ENCODE measurements at places on chromosomes 5 and 9.
A peak's percentile ranks its signal among the peaks of the same experiment; 100 is the strongest.

- DNase-seq = no peak
Observed at GRCh38 chr9:122337556-122337929, 33.3 kb upstream of the PTGS1 start.

GRCh38 chr5:87755360-87755759 lies 342.6 kb upstream of the CCNH start:
- no peak for DNase-seq

GRCh38 chr9:94638335-94639060 lies 820 bp downstream of the FBP1 start:
- no peak for DNase-seq

GRCh38 chr9:99375481-99375880 lies 153.4 kb downstream of the SEC61B start:
- no peak for DNase-seq

DNA sequence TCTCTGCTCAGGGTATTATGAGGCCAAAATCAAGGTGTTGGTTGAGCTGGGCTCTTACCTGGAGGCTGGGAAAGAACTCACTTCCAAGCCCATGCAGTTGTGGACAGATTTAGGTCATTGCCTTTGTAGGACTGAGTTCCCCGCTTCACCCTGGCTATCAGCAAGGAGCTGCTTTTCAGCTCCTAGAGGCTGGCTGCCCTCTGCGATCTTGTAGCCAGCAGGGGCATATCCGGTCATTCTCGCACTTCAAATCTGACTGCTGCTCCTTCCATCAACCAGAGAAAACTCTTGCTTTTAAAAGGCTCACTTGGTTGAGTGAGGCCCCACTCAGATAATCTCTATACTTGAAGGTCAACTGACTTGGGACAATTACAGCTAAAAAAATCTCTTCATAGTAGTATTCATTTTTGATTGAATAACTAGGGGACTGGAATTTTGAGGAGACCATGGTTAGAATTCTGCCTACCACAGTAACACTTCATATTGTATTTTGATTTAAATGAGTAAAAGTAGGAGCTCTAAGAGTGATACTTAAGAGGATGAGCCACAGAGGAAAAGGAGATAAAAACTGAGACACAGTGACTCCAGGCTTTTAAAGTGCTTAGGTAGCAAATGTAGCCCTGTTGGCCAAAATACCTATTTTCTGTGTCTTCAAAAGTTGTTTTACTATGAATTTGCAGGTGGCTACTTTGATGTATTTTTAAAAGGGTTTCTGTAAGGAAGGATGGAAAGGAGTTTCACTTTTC lies 137.4 kb downstream of the CD180 start:
- DNase-seq = no peak

- peak; percentile 19 for DNase-seq
Observed at GRCh38 chr5:21689587-21689986, 1163.6 kb downstream of the CDH12 start.

DNA sequence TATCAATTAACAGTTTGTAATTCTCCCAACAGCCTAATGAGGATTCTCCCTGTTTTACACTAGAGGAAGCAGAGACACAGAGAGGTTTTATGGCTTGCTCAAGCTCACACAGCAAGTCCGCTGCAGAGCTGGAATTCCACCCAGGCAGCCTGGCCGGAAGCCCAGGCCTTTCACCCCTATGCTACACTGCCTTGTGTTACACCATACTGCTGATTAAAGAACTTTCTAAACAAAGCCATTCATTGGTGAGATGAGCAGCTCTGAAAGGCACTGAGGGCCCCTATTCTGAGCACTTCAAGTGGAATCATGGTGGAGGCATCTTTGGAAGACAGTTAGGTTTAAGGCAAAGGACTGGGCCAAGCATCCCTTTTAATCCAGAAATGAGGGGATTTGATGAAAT lies 14.7 kb upstream of the LARP1 start:
- DNase-seq = peak; percentile 73

DNA sequence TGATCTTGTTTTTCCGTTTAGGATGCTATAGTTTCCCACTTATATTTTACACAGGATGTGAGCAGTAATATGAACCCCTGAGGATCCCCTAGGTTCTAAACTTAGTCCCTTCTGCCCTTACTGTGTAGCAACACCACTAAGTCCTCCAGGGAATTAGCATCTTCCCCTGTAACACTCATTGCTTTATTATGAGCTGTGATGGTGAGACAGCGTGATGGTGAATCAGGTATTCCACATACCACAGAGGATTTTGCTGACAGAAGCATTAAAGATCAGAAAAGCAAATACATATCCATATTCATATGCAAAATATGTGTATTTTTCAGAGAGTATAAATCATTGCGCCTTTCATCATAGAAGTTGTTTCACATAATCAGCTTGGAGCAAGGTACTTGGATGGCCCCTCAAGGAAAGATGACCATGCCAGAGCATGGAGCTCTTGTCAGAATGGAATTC lies 317.0 kb downstream of the ICE1 start:
- DNase-seq = no peak

DNA sequence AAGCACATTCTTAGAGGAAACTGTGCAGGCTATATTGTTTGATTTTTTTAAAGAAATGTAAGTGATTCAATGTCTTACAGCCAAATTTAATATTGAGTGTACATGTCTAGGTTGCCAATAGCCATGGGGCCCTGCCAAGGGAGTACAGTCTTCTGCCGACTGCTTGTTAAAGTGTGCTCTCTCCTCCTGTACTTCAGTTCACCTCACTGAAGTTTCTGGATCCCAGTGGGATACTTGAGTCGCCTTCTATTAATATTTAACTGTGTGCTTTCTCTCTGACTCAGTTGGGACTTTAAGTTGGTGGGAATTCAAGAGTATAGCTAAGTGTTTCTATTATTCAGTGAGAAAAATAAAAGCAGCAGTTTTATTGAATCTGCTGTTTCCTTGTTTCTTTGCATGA lies 44.5 kb upstream of the C5orf47 start:
- no peak for DNase-seq

GRCh38 chr5:116544531-116545241 lies 29.9 kb downstream of the SEMA6A start:
- DNase-seq = no peak

- no peak for DNase-seq
Observed at GRCh38 chr5:174745590-174746103, 21.3 kb downstream of the MSX2 start.

- no peak for DNase-seq
Observed at GRCh38 chr5:61389609-61390008, 57.6 kb downstream of the ZSWIM6 start.

DNA sequence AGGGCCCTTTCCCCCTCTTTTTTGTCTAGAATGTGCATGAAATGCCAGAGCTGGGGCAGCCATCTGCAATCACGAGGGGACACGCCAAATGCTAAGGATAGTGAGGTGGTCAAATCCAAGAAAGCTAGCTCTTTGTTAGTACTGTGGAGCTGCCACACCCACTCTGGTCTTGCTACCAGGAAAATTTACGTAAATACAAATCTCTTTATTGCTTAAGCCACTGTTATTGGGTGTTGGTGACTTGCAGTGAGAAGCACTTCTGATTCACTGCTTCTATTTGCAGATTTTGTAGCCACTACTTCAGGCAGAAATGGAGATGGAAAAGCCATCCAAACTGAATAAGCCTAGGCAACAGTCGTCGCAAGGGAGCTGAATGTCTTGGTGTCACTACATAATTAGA lies 25.6 kb upstream of the SUSD1 start:
- DNase-seq = no peak

GRCh38 chr5:2511706-2512105 lies 239.8 kb downstream of the IRX2 start:
- DNase-seq = no peak

DNA sequence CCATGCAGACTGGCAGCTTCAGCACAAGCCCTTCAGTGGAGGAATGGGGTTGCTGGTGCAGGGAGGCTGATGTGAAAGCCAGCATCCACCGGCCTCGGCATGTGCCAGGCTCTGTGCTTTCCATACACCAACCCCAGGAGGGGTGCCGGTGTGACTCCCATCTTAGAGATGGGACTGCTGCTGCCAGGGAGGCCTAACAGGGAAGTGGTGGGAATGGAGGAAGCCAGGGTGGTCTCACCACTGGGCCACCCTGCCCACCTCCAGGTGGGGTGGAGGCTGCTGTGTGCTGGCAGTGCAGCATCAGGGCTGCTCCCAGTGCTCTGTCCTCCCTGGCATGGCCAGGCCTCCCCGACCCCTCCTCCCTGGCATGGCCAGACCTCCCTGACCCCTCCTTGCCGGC lies 32.8 kb upstream of the PITX1 start:
- DNase-seq = no peak

DNA sequence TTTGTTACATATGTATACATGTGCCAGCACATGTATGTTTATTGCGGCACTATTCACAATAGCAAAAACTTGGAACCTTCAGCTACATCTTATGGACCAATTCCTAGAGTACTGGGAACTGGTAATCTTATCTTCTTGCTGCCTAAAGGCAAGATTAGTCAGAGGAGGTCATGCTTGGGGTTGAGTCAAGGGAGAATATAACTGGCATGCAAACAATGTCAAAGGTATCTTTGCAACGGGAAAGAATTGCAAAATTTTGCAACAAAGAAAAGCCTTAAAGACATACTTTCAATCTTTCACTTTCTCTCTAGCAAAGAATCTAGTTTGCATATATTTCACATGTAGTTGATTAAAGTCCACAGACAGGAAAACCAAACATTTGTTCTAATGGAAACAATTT lies 145.2 kb downstream of the EDIL3 start:
- DNase-seq = peak; percentile 61

- DNase-seq = no peak
Observed at GRCh38 chr5:43332401-43332800, 19.2 kb upstream of the HMGCS1 start.

- no peak for DNase-seq
Observed at GRCh38 chr5:73940026-73940425, 314.0 kb downstream of the ARHGEF28 start.

GRCh38 chr9:108012886-108013665 lies 523.5 kb upstream of the KLF4 start:
- DNase-seq = no peak

DNA sequence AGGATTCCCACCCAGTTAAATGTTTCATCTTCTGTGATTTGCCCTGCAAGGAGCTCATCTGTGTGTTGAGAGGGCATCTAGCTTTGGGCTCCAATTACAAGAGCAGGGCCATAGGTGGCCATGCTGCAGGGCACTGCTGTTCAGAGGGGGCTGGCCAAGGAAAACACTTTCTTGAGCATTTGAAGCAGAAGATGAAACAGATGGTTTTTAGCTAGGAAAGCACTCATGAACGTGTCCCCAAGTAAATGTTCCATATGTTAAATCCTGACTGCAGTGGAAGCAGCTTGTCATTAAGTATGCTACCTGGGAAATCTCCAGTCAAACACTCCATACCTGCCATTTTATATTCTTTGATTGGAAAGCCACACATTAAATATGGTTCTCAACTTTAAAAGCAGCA lies 176.6 kb downstream of the FBXL7 start:
- no peak for DNase-seq

DNA sequence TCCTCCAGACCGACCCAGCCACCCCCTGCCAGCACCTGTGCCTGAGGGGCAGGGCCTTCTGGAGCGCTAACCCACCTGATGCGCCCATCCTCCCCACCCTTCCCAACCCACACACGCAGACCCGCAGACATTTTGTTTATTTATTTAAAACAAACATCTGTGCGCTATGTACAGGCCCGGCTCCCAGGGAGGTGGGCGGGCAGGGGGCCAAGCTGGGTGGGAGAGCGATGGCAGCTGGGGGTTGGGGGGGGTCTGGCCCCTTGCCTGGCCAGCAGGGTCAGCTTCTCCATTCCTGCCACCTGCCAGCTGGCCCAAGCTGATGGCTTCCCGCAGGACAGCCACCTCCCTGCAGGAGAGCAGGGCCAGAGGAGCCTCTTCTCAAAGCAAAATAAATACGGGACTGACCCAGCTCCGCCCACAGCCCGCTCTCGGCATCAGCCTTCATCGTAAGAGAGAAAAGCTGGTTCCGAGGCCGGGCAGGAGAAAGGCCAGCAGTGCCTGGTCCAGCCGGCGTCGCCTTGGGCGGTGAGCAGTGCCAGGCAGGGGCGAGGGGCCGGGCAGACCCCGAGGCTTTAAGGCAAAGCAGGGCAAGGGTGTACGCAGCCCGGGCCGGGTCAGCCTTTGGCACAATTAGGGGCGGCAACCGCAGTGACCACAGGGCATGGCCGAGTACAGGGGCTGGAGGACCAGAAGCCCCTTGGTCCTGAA lies 10.9 kb upstream of the CLIC3 start:
- DNase-seq = no peak

GRCh38 chr9:118640836-118641560 lies 728.2 kb downstream of the BRINP1 start:
- peak; percentile 14 for DNase-seq

GRCh38 chr5:173466227-173466626 lies 138.0 kb upstream of the STC2 start:
- DNase-seq = no peak

DNA sequence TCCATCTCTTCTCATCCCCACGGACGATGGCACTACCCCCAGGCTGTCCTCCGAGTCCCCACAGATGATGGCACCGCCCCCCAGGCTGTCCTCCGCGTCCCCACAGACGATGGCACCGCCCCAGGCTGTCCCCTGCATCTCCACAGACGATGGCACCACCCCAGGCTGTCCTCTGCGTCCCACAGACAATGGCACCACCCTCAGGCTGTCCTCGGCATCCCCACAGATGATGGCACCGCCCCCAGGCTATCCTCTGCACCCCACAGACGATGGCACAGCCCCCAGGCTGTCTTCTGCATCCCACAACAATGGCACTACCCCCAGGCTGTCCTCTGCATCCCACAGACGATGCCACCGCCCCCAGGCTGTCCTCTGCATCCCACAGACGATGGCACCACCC lies 57.4 kb upstream of the PTCH1 start:
- no peak for DNase-seq

DNA sequence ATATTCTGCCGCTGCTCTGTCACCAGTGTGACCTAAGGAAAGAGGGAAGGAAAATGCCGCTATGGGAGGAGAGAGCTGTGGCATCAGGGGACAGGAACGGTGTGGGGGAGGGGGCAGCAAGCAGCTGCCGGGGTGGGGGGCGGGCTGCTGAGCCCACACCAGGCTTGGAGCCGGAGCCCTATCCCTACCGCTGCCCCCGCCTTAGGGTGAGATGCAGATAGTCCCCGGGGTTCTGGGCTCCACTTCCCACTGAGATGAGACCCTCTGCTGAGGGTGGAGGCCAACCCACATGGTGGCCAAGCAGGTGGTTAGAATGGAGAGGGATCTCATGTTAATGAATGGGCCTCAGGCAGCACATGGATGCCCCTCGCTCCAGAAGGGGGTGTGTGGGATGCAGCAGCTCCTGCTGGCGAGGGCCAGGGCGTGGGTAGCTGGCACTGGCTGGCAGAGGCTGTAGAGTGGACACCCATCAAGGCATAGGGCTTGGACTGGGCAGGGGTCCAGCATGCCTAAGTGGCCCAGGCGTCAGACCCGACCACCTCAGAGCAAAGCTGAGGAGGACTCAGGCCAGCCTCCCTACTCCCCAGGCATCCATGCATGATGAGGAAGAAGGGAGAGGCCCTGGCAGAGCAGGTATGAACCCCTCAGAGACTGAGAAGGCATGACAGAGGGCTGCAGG lies 131.5 kb downstream of the ZNF354C start:
- no peak for DNase-seq

GRCh38 chr9:132647355-132647754 lies 22.4 kb downstream of the DDX31 start:
- DNase-seq = peak; percentile 100

GRCh38 chr9:130343445-130343918 lies 77.9 kb downstream of the HMCN2 start:
- no peak for DNase-seq

GRCh38 chr9:38641985-38642864 lies 21.8 kb upstream of the ANKRD18A start:
- DNase-seq = peak; percentile 44

All from fibroblast of mammary gland (primary cell).